ENCODE measurements at places on chromosomes 1 and 21.
A peak's percentile ranks its signal among the peaks of the same experiment; 100 is the strongest.

GRCh38 chr21:45555251-45555556 is 13.0 kb upstream of the SLC19A1 start:
- DNase-seq = no peak
- no peaks in the 10 kb centered on the region for H3K36me3 ChIP-seq
- H3K4me1 ChIP-seq = no peaks in the 10 kb centered on the region
- H3K27ac ChIP-seq = peak overlapping the region; percentile 82
- H3K27me3 ChIP-seq = no peaks in the 10 kb centered on the region
- H3K4me3 ChIP-seq = peak overlapping the region; percentile 65

GRCh38 chr1:19365721-19366120 is 53.6 kb downstream of the SLC66A1 start:
- H3K27ac ChIP-seq = peak overlapping the region; percentile 42
- no peak for DNase-seq
- no peak overlapping the region for H3K4me3 ChIP-seq

GRCh38 chr1:172727956-172728603 is 69.2 kb downstream of the FASLG start:
- no peaks in the 10 kb centered on the region for H3K4me1 ChIP-seq
- H3K27me3 ChIP-seq = no peaks in the 10 kb centered on the region
- no peak overlapping the region for H3K4me3 ChIP-seq
- H3K27ac ChIP-seq = no peak overlapping the region

DNA sequence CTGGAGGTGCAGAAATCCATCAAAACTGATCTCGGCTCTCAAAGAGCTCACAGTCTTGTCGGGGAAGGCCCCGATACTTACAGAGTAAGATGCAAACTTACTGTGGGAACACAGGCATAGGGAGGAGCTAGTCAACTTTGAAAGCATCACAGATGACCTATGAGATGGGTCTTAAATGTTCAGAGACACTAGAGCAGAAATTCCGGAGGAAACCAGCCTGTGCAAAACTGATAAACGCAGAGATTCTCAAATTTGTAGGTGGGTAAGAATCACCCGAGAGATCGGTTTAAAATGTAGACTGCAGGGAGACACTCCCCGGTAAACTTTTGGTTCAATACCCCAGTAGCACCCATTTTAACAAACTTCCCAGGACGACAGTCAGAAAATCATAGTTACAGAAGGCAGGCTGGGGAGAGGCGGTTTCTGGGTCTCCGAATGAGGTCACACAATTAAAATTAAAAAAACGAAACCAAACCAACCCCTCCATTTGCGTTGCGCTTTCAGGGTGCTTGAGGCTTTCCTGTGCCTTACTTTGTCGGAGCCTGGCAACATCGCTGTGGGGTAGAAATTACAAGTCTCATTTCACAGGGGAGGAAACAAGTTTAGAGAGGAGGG is 755 bp upstream of the THRAP3 start:
- peak overlapping the region; percentile 91 for H3K27ac ChIP-seq
- H3K36me3 ChIP-seq = peaks cover 16% of the 10 kb centered on the region
- H3K4me3 ChIP-seq = peak overlapping the region; percentile 67
- no peak for DNase-seq
- H3K27me3 ChIP-seq = no peaks in the 10 kb centered on the region

DNA sequence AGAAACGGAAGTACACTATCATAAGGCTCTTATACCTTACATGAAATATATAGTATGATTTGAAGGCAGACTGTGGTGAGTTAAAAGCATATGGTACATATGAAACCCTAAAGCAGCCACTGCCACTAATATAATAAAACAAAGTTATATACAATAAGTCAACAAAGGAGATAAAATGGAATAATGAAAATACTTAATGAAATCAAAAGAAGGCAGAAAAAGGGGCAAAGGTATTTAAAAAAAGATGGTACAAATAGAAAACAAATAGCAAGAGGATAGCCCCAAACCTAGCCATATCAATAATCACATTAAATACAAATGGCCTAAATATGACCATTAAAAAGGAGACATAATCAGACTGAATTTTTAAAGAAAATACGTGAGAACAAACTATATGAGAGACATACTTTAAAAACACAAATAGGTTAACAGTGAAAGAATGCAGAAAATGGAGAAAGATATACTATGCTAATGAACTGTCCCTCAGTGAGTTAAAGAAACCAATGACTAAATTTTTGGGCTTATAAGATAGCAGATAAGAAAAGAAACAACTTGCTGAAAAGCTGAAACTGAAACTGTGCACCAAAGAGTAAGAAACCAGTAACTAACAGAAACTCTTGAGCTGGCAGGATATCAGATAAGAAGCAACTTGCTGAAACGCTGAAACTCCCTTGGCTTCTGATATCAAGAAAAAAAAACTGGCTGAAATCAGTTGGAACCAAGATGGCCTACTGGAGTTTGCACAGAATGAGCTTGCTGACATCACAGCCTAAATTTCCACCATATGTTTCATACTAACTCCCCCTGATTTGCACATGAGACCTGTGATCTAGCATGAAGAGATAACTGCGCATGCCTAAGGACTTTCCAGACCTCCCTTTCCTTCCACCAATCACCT is 44.3 kb upstream of the IL10 start:
- H3K4me1 ChIP-seq = no peaks in the 10 kb centered on the region
- H3K27ac ChIP-seq = no peak overlapping the region
- no peak for DNase-seq
- no peak overlapping the region for H3K4me3 ChIP-seq
- H3K36me3 ChIP-seq = no peaks in the 10 kb centered on the region

DNA sequence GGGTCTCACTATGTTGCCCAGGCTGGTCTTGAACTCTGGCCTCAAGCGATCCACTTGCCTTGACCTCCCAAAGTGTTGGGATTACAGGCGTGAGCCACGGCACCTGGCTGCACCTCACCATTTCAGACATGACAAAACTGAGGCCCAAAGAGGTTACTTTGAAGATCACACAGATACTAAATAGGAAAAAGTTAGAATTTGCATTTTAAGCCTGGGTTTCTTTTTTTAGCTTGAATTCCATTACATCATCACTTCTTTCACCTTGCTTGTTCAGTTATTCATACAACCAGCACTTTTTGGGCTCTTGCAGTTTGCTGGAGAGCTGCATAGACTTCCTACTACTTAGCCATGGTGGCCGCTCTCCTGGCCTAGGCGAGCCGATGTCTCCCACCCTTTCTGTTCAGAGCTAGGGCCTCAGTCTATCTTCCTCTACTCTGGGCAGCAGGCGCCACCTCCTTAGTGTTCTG is 16.3 kb upstream of the CD2 start:
- H3K4me1 ChIP-seq = no peaks in the 10 kb centered on the region
- no peak overlapping the region for H3K27ac ChIP-seq
- no peaks in the 10 kb centered on the region for H3K27me3 ChIP-seq
- no peak for DNase-seq
- H3K36me3 ChIP-seq = no peaks in the 10 kb centered on the region

DNA sequence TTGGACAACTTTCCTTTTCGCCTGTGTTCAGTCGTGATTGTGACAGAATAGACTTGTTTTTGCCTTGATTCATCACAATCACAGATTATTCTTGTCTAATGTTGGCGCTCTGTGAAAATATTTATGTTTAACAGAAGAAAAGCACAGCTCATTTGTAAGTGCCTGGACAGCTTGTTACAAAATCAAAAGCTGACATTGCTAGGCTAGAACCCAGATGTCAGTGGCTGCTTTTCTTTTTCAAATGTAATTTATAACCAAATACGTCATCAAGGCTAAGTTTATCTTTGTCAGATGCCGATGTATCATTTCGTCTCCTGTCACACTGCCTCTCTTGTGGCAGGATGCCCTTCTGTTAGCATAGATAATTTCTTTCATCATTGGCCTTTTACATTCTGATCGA is 1227.3 kb downstream of the PLA2G4A start:
- no peaks in the 10 kb centered on the region for H3K36me3 ChIP-seq
- no peak overlapping the region for H3K27ac ChIP-seq
- H3K4me1 ChIP-seq = no peaks in the 10 kb centered on the region
- H3K27me3 ChIP-seq = no peaks in the 10 kb centered on the region

- no peak overlapping the region for H3K27ac ChIP-seq
- DNase-seq = no peak
- no peak overlapping the region for H3K4me3 ChIP-seq
These were observed 52.2 kb upstream of the L1TD1 start for GRCh38 chr1:62142496-62142895.

- H3K27ac ChIP-seq = no peak overlapping the region
- DNase-seq = no peak
- no peaks in the 10 kb centered on the region for H3K27me3 ChIP-seq
- no peaks in the 10 kb centered on the region for H3K4me1 ChIP-seq
- H3K4me3 ChIP-seq = no peak overlapping the region
These were observed 23.4 kb upstream of the ZNF644 start for GRCh38 chr1:91045284-91045683.

- H3K4me1 ChIP-seq = no peaks in the 10 kb centered on the region
- H3K4me3 ChIP-seq = no peak overlapping the region
- no peak for DNase-seq
- no peaks in the 10 kb centered on the region for H3K27me3 ChIP-seq
- peaks cover 63% of the 10 kb centered on the region for H3K36me3 ChIP-seq
These were observed 5.1 kb upstream of the CTSK start for GRCh38 chr1:150813028-150813707.
